Right lung (tissue), 10 donors: ENCODE measurements at places on chromosomes 7 and 10.
A peak's percentile ranks its signal among the peaks of the same experiment; 100 is the strongest.

- DNase-seq = no peak
Observed at GRCh38 chr7:54907981-54908380, 110.8 kb upstream of the EGFR start.

GRCh38 chr7:76372984-76373833, 14.4 kb upstream of the YWHAG start:
- no peak for DNase-seq

GRCh38 chr7:119037941-119038340, 813.4 kb downstream of the ANKRD7 start:
- DNase-seq = no peak

DNA sequence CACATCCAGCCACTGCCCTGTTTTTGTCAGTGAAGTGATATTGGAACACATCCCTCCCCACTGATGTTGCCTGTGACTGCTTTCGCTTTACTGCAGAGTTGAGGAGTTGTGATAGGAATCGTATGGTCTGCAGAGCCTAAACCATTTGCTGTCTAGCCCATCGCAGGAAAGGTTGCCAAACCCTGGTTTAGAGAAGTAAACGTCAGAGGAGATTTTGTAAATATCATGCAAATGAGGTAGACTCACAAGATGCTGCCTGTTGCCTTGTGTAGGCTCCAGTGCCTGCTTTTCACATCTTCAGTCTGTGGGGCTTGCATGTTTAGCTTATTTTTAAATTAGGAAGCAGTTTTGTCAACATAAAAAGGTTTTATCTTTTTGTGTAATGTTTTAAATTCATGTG, 107.1 kb downstream of the TRRAP start:
- DNase-seq = no peak

DNA sequence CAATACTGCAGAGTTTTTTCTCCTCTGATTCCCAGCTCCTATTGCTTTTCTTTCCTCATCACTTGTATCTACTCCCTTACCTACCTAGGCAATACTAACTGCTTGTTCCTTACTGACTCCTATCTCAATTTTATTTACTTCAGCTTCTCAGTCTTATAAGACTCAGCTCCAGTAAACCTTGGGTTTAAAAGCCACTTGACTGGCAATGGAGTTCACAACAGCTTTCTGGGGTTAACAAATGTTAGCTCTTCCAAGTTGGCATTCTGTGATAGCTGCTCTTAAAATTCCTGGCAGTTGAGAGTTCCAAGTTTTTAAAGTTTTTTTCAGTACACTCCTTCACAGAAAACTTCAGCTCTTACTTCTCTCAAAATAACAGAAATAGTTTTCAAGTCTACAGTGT, 14.2 kb downstream of the ATAD1 start:
- DNase-seq = peak; percentile 6

GRCh38 chr7:100483090-100483721, 521 bp upstream of the NYAP1 start:
- peak; percentile 60 for DNase-seq

DNA sequence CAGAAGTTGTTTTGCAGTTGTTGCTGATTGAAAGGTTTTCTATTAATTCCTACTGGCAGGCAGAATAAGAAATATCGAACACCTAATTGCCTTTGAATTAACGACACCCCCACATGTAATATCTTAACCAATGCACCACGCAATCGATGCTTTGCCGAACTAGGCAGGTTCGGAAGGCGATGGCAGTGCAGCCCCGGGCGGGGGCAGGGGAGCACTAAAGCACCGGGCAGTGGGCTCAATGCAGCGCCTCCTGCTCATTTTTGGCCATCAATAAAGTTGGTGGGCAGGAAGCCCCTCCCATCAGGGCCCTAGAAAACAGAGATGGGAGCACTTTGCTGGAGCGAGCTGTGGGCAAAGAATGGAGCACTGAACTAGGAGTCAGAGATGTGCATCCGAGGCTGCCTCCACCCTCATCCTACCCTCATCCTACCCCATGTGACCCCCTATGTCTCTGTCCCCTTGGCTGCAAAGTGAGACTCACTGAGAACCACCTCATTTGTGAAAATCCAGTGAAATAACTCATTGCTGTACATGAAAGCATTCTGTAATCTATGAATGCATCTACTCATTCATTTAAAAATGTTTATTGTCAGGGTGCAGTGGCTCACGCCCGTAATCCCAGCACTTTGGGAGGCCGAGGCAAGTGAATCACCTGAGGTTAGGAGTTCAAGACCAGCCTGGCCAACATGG, 19.6 kb upstream of the CHST15 start:
- no peak for DNase-seq

GRCh38 chr10:95406651-95407280, 116.0 kb upstream of the PDLIM1 start:
- DNase-seq = no peak

GRCh38 chr7:7491044-7491443, 44.6 kb downstream of the COL28A1 start:
- DNase-seq = no peak

DNA sequence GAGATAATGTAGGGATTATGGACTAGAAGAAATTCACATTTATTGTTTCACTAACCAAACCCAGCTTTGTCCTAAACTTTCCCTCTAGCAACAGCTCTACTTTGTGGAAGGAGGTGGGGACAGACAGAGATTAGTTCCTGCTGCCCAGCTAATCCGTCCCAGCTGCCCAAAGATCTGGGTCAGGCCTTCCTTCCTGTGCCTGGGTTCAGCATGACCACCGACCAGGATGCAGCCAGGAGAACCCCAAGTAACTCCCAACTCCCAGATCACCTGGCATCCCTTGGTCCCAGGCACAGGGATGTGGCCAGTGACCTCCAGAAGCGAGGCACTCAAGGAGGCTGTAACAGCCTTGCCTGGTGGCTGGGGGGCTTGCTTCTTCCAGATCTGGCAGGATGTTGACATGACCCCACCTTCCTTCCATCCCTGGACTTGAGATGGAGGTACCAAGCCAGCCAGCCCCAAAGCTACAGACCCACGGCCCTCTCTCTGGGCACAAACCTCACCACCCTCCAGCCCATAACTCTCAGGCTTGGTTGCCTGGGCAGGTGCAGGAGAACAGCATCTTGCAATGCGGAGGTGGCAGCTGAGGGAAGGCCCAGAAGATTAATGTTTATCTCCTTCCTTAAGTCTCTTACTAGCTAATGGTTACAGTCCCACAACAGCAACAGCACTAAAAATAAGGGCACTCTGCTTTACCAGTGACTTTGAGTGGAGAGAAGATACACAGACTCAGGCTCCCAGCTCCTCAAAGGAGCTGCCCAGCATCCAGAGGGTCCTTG, 11.1 kb downstream of the CAMK2G start:
- DNase-seq = no peak

- DNase-seq = no peak
Observed at GRCh38 chr7:138125598-138126111, 49.4 kb downstream of the AKR1D1 start.

DNA sequence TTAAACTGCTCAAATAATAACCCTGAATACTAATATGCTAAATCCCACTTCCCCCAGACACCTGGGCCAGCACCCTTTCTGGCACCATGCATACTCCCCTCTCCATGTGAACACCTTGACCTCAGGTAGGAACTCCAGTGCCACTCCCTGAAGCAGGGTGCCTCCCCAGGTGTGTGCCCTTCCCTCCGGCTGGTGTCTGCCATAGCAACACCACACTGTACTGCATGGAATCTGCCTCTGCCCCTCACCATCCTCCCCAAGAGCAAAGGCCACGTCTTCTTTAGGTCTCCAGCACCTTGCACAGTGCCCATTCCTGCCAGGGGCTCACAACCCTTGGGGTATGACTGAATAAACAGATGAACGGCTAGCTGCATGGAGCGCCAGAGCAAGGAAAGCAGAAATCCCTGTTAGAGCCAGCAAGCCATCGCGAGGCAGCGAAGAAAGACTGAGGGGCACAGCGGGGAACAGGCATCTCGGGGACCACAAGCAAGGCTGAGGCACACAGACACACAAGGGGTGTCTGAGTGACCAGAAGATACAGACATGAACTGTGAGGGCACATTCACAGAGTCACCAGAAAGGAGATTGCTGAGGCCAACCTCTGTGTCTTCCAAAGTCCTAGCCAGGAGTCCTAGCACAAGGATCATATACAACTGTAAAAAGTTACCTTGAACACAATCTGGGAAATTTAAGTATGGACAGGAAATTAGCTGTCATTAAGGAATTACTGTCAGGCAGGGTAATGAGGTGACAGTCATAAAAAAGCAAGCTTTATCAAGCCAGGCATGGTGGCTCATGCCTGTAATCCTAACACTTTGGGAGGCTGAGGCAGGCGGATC, 25.7 kb downstream of the COBL start:
- no peak for DNase-seq

- no peak for DNase-seq
Observed at GRCh38 chr10:77907900-77908717, 18.4 kb downstream of the DLG5 start.

- DNase-seq = no peak
Observed at GRCh38 chr10:3111621-3112163, 44.3 kb downstream of the PFKP start.

DNA sequence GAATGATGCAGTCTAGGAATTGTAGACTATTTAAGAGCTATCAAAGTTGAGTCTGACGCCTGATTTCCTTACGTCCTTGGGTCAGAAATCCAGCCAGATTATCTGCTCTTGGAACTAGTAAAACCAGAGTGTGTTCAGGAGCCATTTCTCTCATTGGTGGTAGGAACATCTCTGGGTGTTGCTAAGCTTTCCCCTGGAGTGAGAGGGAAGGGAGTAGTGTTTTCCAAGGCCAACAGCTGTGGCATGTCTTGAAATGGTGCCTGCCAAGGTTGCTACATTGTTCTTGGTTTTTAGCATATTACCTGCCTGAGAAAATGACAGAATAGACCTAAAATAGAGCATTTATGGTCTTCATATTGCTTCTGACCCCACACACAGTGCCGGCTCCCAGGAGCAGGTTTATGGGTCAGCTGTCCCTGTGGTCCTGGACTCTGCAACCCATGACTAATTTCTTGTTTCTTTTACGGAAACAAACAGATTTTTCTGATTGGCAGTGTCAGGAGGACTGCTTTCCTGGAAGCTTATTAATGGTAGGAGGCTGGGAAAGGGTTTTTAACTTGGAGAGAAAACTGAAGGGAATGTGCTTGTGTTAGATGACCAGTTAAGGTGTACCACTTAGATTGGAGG, 17.5 kb downstream of the GBF1 start:
- DNase-seq = no peak

- DNase-seq = no peak
Observed at GRCh38 chr7:22655781-22656180, 71.2 kb upstream of the IL6 start.

DNA sequence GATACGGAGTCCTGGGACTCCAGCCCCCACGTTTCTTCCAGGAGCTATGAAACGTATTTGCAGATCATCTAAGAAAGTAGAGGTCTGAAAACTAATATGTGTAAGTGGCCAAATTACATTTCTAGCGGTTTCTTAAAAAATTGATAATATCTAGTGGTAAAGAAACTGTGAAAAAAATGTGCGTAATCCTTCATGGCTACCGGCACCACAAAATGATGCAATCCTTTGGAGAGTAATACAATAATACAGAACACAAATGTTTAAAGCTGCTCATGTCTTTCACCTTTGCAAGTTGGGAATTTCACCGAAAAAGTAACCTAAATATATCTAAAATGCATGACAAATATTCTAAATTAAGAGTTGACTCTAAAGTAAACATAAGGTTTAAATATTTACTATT, 742.1 kb downstream of the GRID1 start:
- DNase-seq = no peak

DNA sequence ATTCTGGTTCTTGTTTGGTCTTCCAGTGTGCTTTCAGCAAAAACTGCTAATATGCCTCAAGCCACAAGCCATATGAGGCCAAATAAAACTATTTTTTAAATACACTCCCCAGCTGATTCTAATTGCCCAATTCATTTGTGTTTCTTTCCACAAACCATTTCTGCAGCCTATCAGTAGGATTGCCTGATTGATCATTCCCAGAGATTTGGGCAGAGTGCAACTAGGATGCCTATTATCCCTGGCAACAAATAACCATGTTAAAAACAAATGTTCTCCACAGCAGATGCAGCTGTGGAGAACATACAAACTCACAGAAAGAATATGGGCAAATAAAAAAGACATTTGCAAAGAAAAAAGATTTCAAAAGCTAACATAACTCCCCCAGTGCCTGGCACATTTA, 76.9 kb upstream of the CAV2 start:
- DNase-seq = no peak

- no peak for DNase-seq
Observed at GRCh38 chr10:27190508-27190907, 35.4 kb downstream of the MASTL start.

GRCh38 chr7:143299840-143300239, 11.7 kb downstream of the CASP2 start:
- DNase-seq = no peak

DNA sequence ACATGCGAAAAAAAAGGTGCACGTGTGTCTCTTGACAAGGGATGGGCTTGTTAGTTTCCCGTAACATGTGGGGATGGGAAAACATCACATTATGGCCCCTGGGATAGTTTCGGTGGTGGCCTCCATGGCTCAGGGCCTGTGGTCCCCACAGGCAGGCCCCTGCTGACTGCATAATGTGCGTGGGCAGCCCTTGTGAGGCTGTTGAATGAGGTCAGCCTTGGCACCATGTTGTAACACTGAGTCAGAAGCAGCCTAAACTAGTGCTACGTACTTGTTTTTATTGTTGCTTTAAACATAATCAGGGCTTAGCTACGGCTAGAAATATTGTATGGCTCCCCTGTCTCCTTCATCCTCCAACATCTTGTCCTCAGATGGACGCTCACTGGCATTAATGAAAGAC, 80.6 kb downstream of the BEND7 start:
- no peak for DNase-seq

GRCh38 chr7:84070770-84071169, 123.8 kb downstream of the SEMA3A start:
- no peak for DNase-seq

DNA sequence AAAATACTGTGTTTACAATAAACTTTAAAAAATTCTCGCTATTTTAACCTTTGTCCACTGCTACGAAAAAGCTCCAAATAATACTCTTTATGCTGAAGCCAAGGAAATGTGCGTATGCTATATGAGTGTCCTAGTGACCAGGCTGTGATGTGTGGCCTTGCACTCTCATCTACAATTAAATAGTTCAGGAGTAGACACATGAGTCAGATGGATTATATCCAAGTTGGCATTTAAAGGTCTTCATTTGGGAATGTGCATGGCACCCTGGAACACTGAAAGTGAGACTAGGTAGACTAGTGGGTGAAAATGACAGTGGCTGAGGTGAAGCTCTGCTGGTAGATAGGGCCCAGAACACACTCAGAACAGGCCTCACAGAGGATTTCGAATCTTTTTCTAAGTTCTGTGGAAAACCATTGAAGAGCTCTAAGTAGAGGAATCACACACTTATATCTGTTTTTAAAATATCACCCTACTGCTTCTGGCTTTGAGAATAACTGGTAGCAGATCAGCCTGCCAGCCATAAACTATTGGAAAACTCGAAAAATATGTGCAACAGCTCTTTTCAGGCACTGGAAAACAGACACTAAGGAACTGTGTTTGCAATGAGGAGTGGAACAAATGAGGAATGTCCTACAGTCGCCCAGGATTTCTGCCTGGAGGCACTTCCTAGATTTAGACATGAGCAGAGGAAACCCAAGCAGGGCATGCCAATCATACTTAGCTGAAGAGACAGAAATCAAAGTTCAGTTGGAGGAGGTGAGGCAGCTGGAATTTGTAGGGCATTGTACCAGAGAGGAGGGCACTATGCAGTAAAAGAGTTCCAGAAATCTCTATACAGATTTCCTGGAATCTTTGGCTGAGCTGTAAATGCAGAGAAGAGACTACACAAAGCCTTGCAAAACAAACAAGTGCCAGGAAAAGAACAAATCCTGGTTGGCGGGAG, 603.8 kb upstream of the LRRTM3 start:
- DNase-seq = no peak
